ENCODE measurements at places on chromosomes 2 and 18.

DNA sequence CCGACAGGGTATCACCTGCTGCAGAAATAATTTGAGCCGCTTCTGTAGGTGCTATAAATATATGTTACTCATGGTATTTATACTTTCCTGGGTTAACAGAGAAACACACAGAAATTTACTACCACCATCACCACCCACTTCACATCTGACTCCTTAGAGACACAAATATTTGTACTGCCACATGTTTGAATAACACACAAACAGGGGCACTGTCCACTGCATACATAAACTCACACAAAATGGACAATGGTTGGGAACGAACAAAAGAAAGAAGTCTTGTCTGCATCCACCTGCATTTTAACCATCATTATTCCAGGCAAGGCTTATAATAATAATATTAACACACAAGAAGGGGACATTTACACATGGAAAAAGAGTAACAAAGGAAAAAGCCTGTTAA lies 24.0 kb downstream of the IMMT start:
- DNase-seq = no peak

DNA sequence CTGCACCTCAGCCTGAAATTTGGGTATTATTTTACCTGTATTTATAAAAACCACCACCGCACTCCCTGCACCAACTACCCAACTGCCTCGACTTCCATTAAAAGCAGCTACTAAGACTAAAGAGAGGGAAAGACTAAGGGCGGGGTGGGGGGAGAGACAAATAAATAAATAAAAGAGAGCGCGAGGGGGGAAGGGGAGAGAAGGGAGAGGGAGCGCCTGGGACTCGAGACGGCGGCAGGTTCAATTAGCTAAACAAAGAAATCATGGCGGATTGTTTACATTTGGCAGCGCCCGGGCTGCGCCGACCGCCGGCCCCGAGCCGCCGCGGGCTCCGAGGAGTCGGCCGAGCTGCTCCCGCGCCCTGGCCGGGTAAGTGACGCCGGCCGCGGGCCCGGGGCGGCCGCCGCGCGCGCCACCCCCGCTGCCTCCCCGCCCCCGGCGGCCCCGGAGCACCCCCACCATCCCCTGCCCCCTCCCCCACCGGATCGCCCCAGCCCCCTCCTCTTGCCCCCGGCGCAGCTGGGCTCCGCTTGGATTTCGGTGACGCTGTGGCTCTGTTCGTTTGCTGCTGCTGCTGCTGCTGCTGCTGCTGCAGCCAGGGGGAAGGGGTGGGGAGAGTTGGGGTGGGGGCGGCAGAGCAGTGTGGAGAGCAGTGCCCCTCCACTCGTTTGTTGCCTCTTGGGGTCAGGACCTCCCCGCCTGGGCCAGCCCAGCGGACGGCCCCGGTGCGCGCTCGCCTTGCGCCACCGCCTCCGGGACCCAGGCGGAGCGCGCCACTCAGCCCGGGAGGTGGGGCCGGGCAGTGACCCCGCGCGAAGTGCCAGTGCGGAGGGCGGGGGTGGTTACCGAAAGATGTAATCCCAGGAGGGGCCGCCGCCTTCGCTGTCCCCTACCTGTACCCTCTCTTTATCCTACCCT lies 187.2 kb upstream of the FANCL start:
- DNase-seq = no peak

- DNase-seq = no peak
Measured at GRCh38 chr18:22765896-22766295, 167.2 kb upstream of the RBBP8 start.

- DNase-seq = no peak
Measured at GRCh38 chr2:205733648-205734047, 51.3 kb downstream of the NRP2 start.

All from stimulated activated CD4-positive, alpha-beta T cell treated with anti-CD3 and anti-CD28 coated beads, Interleukin-1b, Interleukin-23, amount 100 ng/mL, for 48 hours (primary cell).